ENCODE measurements at places on chromosomes 3 and 15.
A peak's percentile ranks its signal among the peaks of the same experiment; 100 is the strongest.

DNA sequence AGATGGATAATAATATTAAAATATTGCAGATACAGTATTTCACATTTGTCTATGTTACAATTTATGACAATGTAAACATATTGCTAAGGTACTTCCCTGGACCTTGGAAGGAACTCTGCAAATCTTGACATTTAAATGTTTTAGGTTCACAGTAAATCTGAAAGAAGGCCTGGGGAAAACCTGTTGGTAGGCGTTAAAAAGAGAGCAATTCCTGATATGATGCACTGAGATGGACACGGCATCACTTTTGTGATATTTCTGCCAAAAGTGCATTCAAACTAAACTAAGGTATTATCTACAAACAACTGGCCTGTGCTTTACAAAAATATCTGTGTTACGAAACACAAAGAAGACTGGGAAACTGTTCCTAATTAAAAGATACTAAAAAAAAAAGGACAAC is 6.1 kb upstream of the TP63 start:
- no peak for DNase-seq

DNA sequence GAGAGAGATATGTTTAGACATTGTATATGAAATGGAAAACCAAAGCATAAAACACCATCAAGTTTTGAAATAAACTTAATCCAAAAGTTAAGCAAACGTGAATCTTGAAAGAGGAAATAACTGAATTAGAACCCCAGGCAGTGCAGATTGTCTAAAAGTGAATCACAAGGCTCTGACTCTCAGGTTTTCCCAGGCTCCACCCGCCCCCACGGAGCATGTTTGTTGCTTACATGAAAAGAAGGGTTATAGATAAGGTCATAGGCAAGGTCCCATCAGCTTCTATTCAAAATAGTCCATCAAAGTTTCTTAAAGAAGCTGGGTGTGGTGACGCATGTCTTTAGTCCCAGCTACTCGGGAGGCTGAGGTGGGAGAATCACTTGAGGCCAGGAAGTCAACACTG is 29.0 kb upstream of the SLMAP start:
- DNase-seq, result no peak

- no peak for DNase-seq
These were observed 214.8 kb upstream of the ST8SIA2 start for GRCh38 chr15:92178911-92179310.

- no peak for DNase-seq
These were observed 253.8 kb downstream of the NTRK3 start for GRCh38 chr15:88002706-88003105.

DNA sequence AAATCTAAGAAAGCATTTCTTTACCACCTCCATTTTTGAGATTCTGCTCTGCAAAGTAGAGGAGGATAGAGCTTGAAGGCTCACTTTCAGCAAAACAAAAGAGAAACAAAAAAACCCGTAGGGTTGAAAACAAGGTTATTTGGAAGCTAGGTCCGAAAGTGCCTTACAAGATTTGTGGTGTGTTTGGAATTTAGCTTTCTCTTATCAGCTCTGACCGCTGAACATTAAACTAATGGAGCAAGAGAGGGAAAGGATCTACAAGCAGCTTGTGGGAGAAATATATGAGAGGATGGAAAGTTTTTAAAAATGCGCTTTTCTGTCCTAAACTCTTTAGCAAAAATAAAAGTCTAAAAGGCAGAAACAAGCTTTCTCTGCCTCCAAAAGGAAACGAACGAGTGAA is 545.5 kb downstream of the NTRK3 start:
- no peak for DNase-seq

DNA sequence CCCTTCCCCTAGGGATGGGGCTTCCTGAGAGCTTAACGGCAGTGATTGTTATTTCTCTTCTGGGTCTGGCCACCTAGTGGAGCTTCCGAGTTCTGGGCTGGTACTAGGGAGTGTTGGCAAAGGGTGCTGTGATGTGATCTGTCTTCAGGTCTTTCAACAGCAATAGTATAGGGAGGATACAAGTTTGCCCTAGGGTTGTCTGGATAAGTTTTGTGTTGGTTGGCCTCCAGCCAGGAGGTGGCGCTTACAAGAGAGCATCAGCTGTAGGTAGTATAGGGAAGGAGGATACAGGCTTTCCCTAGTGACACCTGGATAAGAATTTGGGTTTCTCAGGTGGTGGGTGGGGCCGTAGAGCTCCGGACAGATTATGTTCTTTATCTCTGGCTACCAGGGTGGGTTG is 19.2 kb upstream of the CPOX start:
- DNase-seq, result peak; percentile 35

GRCh38 chr15:85913461-85913860 is 118.7 kb upstream of the KLHL25 start:
- DNase-seq, result no peak

DNA sequence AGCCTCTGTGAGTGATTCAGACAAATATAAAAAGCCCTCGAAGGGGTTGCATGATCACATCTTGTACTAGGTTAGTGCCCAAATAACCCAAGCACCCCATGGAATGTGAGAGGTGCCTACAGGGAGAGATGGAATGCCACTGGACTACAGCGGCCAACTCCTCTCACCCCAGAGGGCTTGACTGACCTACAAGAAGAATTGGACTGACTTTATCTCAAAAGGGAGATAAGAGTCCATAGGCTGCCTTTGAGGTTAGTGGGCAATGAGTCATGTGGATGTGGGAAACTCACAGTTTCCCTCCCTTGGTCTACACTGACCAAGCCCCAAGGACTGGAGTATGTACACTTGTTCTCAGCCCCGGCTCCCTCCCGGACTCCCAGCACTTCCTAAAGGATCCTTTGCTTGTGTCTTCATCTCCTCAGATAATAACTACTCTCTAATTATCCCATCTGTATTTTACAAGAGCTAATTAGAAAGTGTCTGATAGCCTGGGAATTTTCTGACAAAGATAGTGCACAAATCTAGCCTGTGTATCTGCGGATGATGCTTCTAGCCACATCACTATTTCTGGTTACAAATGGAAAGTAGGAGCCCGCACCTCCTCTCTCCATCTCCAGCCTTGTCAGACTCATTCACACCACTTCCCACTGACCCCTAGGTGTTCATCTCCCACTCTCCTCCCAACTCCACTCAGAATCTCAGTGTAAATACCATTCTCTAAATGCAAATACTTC is 547.8 kb upstream of the TBL1XR1 start:
- no peak for DNase-seq

DNA sequence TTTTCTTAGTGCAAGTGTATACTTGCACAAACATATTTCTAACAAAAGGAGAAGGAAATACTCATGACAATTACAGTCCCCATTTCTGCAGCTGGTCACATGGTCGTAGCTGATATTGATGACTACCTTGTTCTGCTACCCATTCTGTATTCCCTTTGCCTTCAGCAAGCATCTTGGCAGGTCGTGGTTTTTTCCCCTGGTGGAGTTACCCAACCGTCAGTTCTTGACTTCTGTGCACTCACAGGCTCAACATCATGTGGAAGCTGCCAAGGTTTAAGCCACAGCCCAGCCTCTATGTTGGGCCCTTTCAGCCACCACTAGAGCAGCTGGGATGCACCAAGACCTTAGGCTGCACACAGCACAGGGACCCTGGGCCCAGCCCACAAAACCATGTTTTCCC is 56.1 kb downstream of the VGLL3 start:
- no peak for DNase-seq

DNA sequence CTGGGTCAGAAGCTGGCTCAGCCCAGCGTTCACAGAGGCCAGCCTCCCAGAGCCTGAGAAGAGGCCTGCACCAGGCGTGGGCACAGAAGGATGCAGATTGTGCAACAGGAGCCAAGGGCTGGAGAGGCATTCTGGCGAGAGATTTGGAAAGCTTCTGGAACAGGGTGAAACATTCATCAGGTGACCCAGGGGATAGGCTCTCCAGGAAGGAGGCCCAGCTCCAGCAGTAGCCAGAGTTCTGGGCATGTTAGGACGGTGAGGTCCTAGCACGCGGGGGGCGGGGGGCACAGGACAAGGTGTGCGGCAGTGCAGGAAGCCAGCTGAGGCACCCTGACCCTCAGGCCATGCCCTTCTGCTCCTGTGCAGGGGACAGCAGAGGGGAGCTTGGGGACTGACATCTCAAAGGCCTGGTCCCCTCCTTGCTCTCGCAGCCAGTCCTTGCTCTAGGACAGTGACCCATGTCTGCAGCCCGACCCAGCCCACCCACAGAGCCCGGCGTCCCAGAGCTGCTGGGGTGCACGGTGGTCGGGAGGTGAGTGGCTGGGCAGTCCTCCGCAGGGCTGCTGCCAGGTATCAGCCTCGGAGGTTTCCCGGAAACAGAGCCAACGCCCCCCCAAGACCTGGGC is 111.7 kb upstream of the KLF13 start:
- DNase-seq, result no peak

DNA sequence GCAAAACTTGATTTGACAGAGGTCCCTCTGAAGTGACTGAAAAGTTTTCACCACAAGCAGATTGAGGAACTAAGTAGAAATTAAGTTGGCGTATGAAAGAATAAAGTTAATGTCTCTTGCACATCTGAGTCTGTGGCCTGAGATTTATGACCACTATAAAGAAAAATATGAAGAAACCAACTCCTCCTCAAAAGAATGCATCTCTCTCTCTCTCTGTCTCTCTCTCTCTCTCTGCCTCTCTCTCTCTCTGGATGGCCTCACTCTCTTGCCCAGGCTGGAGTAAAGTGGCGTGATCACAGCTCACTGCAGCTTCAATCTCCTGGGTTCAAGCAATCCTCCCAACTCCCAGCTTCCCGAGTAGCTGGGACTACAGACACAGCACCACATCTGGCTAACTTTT is 55.2 kb downstream of the RPL22L1 start:
- DNase-seq, result no peak

- no peak for DNase-seq
These were observed 5.0 kb downstream of the BCL2A1 start for GRCh38 chr15:79965846-79966630.

GRCh38 chr3:184203526-184203925 is 17.5 kb downstream of the ABCF3 start:
- DNase-seq, result no peak

DNA sequence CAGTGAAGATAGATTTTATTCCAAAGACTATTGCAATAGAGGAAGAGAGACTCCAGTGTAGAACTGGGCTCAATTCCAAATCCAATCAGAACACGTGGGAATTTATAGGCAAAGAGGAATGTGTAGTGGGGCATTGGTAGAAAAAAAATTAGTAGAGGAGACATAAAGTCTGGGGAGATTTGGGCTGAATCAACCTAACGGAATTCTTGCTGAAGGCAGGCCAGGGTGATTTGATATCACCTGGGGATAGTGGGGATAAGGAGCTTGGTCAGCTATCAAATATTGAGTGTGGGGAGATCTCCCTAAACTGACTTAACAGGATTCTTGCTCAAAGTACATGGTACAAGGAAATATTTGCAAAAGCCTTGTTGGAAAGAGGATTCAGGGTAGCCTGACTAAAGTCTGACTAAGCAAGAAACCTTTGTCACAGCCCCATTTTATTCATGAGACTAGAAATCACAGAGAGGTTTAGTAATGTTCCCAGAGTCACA is 29.6 kb downstream of the SST start:
- no peak for DNase-seq

DNA sequence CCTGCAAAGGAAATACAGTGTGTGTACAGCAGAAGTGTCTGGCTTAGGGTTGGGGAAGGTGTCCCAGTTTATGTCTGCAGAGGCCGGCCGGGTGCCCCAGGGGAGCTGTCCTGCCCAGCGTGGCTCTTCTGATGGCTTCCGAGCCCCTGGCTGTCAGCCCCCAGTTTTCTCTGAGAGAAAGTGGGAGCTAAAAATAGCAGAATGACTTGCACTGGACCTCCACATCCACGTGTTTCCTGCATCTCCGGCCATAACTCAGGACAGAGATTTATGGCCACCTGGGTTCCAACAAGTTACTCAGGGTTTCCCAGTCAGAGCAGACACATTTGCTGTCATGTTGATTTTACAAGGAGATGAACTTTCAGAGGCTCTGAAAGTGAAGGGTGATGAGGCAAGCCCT is 192.0 kb downstream of the ATP10A start:
- DNase-seq, result no peak

GRCh38 chr3:140378571-140379340 is 299.1 kb upstream of the TRIM42 start:
- no peak for DNase-seq

GRCh38 chr3:124078953-124079911 is 87.3 kb upstream of the ROPN1 start:
- peak; percentile 22 for DNase-seq

DNA sequence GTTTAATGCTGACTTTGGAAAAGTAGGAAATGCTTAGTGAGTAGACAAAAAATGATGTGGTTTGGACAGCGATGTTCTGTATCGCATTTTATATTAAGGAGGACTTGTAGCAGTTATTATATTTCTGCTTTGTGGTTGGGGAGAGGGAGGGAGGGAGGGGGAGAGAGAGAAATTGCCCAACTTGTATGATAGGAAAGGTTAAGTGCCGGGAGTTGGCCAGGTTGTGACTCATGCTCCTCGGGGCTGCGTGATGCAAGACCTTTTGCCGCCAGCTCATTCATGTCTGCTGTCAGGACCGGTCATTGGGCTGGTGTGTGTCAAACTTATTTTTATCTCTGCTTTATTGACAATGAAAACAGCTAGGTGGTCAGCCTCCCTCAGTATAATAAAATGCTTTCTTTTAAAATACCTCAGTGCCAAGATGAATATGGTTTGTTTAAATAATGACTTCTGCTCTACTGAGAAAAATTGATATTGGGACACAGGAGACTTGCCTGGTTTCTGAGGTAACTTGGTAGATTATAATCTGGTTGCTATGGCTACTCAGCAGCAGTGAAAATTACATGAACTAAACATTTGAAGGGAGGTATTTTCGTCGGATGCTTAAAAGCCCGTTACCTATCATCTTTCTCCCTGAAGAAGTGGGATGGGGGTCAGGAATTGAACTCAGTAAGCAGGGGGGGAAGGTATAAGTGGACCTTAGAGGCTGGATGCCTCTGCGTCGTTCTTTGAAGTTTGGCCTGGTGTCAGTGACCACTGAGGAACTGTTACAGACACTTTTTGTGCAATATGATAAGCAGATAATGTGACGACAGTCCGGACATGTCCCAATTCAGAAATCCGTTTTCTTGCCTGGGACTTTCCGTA is 90.7 kb downstream of the FNDC3B start:
- peak; percentile 47 for DNase-seq

- no peak for DNase-seq
These were observed 5.5 kb upstream of the TPRG1 start for GRCh38 chr3:189166321-189166720.

All from hematopoietic multipotent progenitor cell treated with erythropoietin and hydrocortisone succinate and interleukin-3 and kit ligand, for 17 days (in vitro differentiated cells).